ENCODE measurements at places on chromosomes 6 and 20. TPM values are rescaled to one million over a fixed set of nuclear protein-coding genes. Genes with fewer than 3 reads are reported as not detected.

SLPI gene
- total RNA-seq, result 854 TPM

SLC22A3 gene
- 8.6 TPM for total RNA-seq

ERGIC3 gene
- 354 TPM for total RNA-seq

C20orf96 gene
- 0.64 TPM for total RNA-seq

IP6K3 gene
- 0.13 TPM for total RNA-seq

HLA-DQB1 gene
- total RNA-seq, result not detected

CGAS gene
- total RNA-seq, result 3.6 TPM

SUMO4 gene
- total RNA-seq, result 1.2 TPM

FAM184A gene
- total RNA-seq, result 0.26 TPM

PRELID3B gene
- total RNA-seq, result 202 TPM

BPI gene
- total RNA-seq, result not detected

TPX2 gene
- total RNA-seq, result 1.8 TPM

OR12D3 gene
- not detected for total RNA-seq

KCNS1 gene
- 0.53 TPM for total RNA-seq

DSTN gene
- total RNA-seq, result 149 TPM

WFDC10B gene
- total RNA-seq, result not detected

CYP24A1 gene
- 6.9 TPM for total RNA-seq

MYB gene
- total RNA-seq, result under 0.01 TPM

ARMC2 gene
- total RNA-seq, result 0.77 TPM

POFUT1 gene
- total RNA-seq, result 27.6 TPM

TRIM31 gene
- not detected for total RNA-seq

TPD52L1 gene
- 318 TPM for total RNA-seq

PREX1 gene
- total RNA-seq, result under 0.01 TPM

FOXQ1 gene
- 3.1 TPM for total RNA-seq

XKR7 gene
- total RNA-seq, result not detected

CST4 gene
- total RNA-seq, result not detected

MED23 gene
- total RNA-seq, result 19.5 TPM

C6orf141 gene
- total RNA-seq, result 7.8 TPM

ID4 gene
- total RNA-seq, result 2.8 TPM

PDYN gene
- total RNA-seq, result not detected

MAFB gene
- total RNA-seq, result 1.3 TPM

TNFRSF6B gene
- 7.1 TPM for total RNA-seq

VWA7 gene
- 0.26 TPM for total RNA-seq

HDGFL1 gene
- not detected for total RNA-seq

CRISP1 gene
- total RNA-seq, result not detected

FITM2 gene
- 7.9 TPM for total RNA-seq

CTCFL gene
- total RNA-seq, result not detected

BIRC7 gene
- not detected for total RNA-seq

KCNQ5 gene
- 0.38 TPM for total RNA-seq

KHDC1 gene
- 1.7 TPM for total RNA-seq

SLC22A7 gene
- total RNA-seq, result not detected

SLC22A1 gene
- total RNA-seq, result 1.3 TPM

GSTA2 gene
- total RNA-seq, result not detected

SCRT2 gene
- not detected for total RNA-seq
